ENCODE measurements at places on chromosomes 11 and 22. TPM values are rescaled to one million over a fixed set of nuclear protein-coding genes. Genes with fewer than 3 reads are reported as not detected.

OR52I1 gene
- total RNA-seq: not detected

PRDX5 gene
- 93.4 TPM for total RNA-seq

TOM1 gene
- total RNA-seq: 18.4 TPM

GGTLC2 gene
- not detected for total RNA-seq

FOLH1 gene
- total RNA-seq: 0.24 TPM

TREH gene
- total RNA-seq: 1.5 TPM

SULT4A1 gene
- 0.09 TPM for total RNA-seq

RAG2 gene
- total RNA-seq: not detected

PKNOX2 gene
- total RNA-seq: 6.6 TPM

NXPE1 gene
- not detected for total RNA-seq

CFAP300 gene
- total RNA-seq: 0.74 TPM

MMP8 gene
- total RNA-seq: not detected

CNGA4 gene
- total RNA-seq: 0.28 TPM

SCARF2 gene
- total RNA-seq: 1.1 TPM

LSP1 gene
- 24.7 TPM for total RNA-seq

RNF169 gene
- 12.0 TPM for total RNA-seq

ARSA gene
- total RNA-seq: 27.6 TPM

MPEG1 gene
- 1.2 TPM for total RNA-seq

OTOG gene
- not detected for total RNA-seq

CRYBB3 gene
- total RNA-seq: 0.38 TPM

MISFA gene
- 0.63 TPM for total RNA-seq

GLYAT gene
- total RNA-seq: not detected

All from pancreas (tissue), 10 donors.